ENCODE measurements at places on chromosomes 5 and 9.

GRCh38 chr5:139806111-139806510 is 10.5 kb downstream of the PSD2 start:
- DNase-seq, result no peak

- DNase-seq, result no peak
Measured at GRCh38 chr5:112717506-112718082, 20.1 kb upstream of the APC start.

GRCh38 chr9:113709721-113710120 is 166.4 kb upstream of the ZNF618 start:
- DNase-seq, result no peak

- peak; percentile 80 for DNase-seq
Measured at GRCh38 chr9:127785933-127786772, at the start of gene CDK9. Gene CDK9, plus strand, starts transcription at chr9:127786034. Its CDS starts 115 bp downstream, at chr9:127786149.

- no peak for DNase-seq
Measured at GRCh38 chr5:103867857-103868598, 305.4 kb upstream of the NUDT12 start.

Data from HAP-1 (cell line).